Activated naive CD4-positive, alpha-beta T cell (primary cell): ENCODE measurements at places on chromosomes 7 and 10.

GRCh38 chr7:115704884-115705283, 325.7 kb downstream of the TFEC start:
- no peak for DNase-seq

DNA sequence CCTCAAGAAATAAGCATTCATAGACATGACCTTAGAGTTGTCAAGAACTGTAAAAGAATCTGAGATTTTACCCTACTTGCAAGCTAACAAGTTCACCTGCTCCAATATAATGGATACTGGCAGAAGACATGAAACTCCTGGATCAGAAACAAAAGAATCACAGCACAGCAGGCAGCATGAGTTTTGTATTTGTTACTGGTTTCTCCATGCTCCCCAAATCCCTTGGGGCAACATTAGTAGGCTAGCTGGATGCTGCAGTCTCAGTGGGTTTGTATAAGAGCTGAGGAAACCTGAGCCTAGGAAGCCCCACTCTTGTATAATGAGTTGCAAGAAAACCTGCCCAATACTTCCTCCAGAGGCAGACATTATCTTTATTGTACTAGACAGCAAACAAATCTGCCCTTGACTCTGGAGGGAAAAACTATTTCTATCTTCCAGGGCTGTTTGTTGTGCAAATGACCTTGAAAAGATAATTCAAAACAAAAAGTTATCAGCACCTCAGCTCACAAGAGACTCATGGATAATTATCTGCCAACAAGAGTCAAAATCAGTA, 64.8 kb downstream of the ABLIM1 start:
- DNase-seq, result no peak

GRCh38 chr10:44955413-44956070, 4.1 kb upstream of the RASSF4 start:
- DNase-seq, result no peak

DNA sequence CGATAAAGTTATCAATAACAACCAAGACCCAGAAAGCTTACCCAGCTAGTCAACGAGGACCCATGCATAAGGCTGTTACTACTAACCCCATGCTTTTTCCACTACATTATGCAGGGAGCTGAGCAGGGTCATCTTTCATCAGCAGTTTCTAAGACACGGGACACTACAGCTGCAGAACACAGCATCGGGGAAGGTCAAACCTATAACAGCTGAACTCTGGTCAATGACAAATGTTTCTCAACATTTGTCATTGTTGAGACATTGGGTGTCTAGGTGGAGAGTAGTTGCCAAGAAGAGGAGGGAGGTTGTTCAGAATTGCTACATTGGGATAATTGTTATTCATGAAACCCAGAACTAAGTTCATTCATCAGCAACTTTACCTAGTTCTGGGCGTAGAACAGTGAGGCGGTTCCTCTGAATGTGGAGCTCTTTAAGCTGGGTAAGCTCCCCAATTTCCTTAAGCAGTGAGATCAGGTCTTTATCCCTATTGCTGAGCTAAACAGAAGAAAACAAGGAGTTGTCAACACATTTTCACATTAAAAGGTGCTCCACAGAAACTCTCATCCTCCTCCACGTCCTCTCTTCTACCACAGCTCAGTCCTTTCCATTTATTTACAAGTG, 105.6 kb downstream of the ZNF22 start:
- DNase-seq, result no peak

DNA sequence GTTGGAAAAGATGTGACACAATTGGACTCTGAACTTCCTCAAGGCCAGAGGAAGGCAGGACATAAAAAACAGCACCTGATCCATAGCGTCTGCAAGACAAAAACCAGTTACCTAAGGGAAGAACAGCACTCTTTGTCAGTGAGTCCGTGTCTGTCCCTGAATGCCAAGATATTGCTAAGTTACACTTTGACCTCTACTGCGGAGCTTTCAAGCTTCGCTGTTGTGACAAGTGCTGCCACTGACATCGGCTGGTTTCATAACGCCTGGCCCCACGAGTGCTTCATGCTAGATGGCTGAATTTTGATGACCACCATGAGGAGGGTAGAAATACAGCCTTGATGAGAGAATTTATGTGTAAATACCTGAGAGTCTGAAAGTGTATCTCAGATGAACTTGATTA, 49.7 kb upstream of the JAZF1 start:
- no peak for DNase-seq

GRCh38 chr10:45640941-45641340, 31.6 kb downstream of the ZFAND4 start:
- DNase-seq, result no peak

DNA sequence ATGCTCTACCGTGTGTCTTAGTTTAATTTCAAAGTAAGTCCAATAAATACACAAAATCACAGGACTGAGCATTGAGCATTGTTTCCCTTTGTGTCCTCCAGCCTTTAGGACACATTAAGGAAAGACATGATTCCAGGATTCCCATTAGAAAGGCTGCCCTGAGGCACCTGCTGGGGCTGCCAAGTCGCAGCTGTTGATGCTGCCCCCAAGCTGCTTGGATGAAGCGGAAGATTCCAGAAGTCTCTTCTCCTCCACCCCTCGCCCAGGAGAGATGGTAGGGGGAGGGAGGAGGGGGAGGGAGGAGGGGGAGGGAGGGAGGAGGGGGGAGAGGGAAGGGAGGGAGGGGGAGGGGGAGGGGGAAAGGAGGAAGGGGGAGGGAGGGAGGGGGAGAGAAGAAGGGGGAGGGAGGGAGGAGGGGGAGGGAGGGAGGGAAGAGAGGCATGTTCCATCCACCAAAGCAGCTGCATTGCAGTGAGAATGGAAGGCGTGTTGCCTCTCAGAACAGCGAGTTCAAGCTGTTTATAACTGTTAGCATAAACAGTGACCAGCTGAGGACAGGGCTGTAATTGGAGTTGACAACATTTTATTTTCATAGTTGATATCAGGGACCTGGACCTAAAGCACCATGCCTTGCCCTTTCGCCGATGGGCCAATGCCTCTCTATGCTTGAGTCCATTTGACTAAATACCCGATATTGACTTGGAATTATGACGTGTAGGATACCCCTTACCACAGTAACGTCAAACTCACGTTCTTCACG, 67.3 kb downstream of the DIP2C start:
- DNase-seq, result no peak
